Stimulated activated CD4-positive, alpha-beta T cell treated with anti-CD3 and anti-CD28 coated beads, Interleukin-1b, Interleukin-23, amount 100 ng/mL, for 4 hours (primary cell): ENCODE measurements at places on chromosomes 7 and 10.

DNA sequence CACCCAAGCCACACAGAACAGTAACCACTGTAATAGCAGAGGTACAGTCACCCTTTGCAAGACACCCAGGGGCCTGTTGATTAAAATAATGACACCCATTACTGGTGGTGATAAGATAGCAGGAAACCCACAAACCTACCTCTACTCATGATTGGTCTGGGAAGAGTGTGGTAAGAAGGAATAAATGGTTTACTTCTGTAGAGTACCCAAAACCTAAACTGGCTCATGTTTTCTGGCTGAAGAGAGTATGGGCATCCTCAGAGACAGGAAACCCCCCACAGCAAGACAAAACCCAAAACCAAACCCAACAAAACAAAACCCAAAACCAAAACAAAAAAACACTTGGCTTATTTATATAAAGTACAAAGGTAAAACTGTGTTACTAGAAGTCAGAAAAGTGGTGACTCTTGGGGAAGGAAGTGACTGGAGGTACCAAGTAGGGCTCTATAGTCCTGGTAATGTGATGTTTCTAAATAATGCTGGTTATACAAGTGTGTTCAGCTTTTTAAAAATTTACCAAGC, 15.5 kb upstream of the DNAJB12 start:
- no peak for DNase-seq

- no peak for DNase-seq
These were observed 2.0 kb downstream of the GGCT start for GRCh38 chr7:30502470-30503251.

GRCh38 chr7:55061726-55062499, 43.1 kb downstream of the EGFR start:
- DNase-seq, result no peak

DNA sequence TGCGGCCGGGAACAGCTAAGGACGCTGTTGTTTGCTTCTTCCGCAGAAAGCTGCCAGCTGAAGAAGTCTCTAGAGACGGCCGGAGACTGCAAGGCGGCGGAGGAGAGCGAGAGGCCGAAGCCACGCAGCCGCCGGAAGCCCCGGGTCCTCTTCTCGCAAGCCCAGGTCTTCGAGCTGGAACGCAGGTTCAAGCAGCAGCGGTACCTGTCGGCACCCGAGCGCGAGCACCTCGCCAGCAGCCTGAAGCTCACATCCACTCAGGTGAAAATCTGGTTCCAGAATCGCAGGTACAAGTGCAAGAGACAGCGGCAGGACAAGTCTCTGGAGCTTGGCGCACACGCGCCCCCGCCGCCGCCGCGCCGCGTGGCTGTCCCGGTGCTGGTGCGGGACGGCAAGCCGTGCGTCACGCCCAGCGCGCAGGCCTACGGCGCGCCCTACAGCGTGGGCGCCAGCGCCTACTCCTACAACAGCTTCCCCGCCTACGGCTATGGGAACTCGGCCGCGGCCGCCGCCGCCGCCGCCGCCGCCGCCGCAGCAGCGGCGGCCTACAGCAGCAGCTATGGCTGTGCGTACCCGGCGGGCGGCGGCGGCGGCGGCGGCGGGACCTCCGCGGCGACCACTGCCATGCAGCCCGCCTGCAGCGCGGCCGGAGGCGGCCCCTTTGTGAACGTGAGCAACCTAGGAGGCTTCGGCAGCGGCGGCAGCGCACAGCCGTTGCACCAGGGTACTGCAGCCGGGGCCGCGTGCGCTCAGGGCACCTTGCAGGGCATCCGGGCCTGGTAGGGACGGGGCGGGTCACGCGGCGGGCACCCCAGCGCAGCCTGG, 2.4 kb downstream of the NKX2-3 start:
- DNase-seq, result no peak

GRCh38 chr10:91635401-91636400, 2.8 kb upstream of the PPP1R3C start:
- peak; percentile 26 for DNase-seq

DNA sequence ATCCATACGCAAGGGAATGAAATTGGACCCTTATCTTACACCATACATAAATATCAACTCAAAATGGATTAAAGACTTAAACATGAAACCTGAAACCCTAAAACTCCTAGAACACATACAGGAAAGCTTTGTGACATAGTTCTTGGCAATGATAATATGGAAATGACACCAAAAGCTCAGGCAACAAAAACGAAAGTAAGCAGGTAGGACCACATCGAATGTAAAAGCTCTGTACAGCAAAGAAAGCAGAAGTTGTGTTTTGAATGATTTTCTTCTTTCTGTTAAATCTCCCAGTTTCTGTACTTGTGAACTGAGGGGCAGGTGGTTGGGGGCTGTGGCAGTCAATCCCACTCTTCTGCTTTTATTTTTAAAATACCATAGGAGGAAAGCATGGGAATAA, 368.4 kb upstream of the PODXL start:
- no peak for DNase-seq

- DNase-seq, result no peak
These were observed 52.0 kb downstream of the KIF5B start for GRCh38 chr10:32004161-32004591.

GRCh38 chr10:51875610-51876009, 176.2 kb upstream of the CSTF2T start:
- DNase-seq, result no peak

- no peak for DNase-seq
These were observed 186.5 kb upstream of the SLC25A13 start for GRCh38 chr7:96508371-96508770.

DNA sequence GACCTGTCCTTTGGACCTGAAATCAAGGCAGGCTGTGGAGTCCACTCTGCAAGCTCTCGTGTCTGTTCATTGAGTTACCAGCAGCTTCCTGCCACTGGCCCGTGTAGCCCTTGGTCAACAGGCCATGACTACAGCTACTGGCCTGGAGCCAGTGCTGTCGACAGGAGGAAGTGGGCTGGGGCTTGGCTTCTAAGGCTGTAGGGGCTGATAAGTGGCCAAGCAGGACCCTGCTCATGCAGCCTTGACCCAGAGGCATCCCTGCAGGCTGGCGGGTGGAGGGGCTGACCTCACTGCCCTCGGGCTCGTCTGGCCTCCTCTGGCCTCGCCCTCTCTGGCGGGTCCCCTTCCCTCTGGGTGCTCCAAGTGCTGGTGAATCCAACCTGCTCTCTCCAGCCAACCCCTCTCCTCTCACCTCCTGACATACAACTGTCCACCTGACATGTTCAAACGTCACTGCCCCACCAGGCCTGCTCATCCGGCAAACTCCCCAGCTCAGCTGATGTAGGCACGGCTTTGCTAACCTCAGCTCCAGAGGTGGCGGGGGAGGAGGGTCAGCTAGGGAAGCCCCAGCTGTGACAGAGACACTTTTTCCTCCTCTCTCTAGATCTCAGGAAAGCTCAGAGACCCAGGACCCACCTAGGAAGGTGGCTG, 188.6 kb upstream of the LYZL2 start:
- DNase-seq, result no peak

DNA sequence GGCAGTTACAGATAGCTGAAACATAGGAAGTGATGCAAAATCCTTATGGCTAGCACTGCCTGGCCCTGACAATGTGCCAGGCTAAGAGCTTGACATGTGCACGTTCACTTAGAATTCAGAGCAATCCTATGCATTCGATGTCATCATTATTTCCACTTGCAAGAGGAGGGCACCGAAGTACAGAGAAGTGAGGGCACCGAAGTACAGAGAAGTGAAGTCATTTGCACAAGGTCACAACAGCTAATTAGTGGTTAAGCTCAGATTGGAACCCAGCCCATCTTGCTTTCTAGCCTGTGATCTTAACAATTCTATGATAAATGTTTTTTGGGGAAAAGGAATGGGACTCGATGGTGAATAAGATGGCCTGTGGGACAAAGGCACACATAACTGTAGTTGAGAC, 73.4 kb downstream of the ARHGAP22 start:
- no peak for DNase-seq

DNA sequence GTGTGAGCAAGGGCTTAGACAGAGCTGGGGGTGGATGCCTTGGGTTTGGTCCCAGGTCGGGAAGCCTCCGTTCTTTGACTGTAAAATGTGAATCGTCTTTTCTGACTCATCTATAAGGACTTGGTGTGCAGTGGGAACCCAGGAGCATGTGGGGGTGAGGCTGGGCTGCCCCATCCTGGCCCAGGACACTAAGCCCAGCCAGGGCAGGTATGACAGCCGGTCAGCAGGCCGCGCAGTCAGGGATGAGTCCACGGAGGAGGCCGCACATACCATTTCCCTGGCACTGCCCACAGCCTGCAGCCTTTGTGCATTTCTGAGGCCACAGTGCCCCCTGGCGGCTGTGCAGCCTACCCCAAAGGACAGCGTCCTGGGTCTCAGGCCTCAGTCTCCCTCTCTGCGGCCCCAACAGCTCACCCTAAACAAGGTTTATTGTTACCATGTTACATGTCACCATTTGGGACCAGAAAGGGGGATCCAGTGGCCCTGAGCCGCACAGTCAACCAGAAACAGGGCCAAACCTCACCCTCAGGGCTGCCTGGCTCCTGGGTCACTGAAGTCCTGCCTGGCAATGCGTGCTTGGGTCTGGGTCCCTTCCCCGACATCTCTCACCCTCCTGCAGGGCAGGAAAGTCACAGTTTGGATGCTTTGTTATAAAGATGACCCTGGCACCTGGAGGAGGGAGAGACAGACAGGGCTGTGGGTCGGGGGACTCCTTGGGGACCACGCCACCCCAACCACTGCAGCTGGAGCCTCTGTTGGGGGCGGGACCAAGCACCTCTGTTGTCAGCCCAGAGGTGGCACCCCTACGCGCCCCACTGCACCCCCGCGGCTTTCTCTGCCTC, 14.4 kb upstream of the SH2B2 start:
- DNase-seq, result peak; percentile 77
